Posterior vena cava (tissue), 2 donors: ENCODE measurements at places on chromosomes 5 and 9.

DNA sequence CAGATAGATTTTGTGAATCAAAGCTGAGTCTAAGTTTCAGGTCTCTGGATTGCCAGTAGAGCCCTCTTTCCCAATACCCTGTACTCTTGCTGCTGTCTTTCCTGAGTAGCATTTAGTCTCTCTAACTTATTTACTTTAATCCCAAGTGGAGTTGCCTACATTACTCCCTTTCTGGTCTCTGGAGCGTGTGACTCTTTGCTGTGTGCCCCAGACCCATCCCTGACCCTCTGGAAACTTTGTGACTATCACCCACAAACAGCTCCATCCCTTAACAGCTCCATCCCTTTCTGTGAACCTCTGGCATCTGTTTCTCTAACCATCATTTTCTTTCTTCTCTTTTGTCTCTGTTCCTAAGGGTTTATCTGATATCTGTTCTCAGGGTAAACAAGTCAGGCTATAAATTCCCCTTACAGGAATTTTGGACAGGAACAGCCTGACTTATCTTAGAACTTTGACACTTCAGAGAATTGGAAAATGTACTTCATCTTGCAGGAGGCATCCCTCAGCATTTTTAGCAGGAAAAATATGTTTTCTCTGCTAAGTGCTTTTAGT lies 1167.1 kb upstream of the SEMA6A start:
- no peak for DNase-seq

DNA sequence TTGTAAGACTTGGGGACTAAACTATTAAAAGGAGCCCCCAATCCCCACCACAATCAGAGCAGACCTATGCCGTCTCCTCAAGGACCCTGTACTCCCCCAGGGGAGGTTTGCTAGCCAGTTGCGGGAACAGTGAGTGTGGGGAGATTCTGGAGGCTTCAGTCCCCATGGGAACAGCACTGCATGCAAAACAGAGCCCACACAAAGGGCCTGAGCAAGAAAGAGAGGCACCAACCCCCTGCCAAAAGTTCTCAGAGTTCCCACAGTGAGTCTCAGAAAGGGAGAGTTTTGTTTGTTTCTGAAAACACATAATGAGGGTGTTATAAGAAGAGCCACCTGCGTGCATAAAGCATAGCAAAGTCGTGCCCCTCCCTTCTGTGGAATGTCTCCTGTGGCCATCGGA lies 56.6 kb downstream of the CFAP90 start:
- no peak for DNase-seq

- no peak for DNase-seq
Observed at GRCh38 chr5:132295505-132296411, 1.6 kb downstream of the SLC22A4 start.

GRCh38 chr9:114487607-114488300 lies 17.5 kb downstream of the WHRN start:
- no peak for DNase-seq

GRCh38 chr9:90074316-90074962 lies 469.6 kb downstream of the GADD45G start:
- DNase-seq = no peak

GRCh38 chr5:36613771-36614656 lies 7.6 kb downstream of the SLC1A3 start:
- DNase-seq = no peak

GRCh38 chr5:64971513-64971912 lies 202.8 kb downstream of the CWC27 start:
- DNase-seq = no peak

DNA sequence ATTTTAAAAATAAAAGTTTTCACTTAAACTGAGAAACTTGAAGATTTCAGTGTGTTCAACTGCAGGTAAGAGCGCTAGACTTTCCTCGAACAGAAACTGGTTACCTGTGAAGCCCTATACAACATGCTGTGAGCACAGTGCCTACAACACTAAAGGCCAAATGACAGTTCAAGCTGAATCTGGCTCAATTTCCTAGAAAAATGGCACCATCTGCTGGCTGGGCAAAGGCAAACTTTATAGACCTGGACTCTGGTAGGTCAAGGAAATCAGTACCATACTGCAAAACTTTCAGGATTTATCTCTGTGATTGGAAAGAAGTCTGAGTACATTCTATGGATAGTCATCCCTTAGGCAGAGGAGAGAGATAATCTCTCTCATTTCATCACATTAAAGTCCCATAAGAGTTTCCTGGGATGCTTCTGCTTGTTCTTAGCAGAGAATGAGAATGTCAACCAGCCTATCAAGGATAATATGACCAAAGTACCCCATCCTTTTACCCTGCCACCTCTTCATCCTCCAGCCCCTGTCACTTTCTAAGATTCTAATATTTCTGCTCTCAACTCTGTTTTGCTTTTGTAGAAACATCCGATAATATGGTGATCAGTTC lies 31.8 kb upstream of the FOXB2 start:
- no peak for DNase-seq

DNA sequence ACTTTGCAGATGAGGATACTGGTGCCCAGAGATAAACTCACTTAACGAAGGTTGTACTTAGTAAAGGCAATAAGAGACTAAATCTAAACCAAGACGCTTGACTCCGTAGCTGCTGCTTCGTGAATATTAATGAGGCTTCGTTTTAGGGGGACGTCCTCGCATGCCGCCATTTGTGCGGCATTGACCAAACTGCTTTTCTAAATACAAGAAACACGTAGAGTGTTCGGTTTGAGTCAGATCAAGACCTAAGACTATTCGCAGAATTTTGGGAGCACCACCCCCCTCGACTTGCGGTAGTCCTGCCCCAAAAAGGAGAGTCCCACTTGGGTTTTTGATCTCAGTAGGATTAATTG lies 1.1 kb downstream of the NPM1 start:
- DNase-seq = no peak

- no peak for DNase-seq
Observed at GRCh38 chr9:136326061-136326760, 1.1 kb upstream of the GPSM1 start.

DNA sequence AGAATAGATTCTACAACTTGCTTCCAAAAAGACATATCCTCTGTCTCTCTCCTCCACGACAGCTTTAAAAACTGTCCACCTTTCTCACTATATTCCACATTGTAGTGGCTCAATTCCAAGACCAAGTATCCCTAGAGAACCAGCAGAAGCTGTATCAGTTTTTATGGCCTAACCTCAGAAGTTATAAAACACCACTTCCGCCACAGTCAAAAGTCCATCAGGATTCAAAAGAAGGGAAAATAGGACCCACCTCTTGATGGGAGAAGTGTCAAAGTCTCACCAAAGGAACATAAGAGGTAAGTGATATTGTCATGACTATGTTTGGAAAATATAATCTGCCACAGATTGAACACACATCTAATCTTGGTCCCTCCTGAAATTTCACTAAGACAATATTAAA lies 299.2 kb upstream of the RGMB start:
- DNase-seq = no peak

DNA sequence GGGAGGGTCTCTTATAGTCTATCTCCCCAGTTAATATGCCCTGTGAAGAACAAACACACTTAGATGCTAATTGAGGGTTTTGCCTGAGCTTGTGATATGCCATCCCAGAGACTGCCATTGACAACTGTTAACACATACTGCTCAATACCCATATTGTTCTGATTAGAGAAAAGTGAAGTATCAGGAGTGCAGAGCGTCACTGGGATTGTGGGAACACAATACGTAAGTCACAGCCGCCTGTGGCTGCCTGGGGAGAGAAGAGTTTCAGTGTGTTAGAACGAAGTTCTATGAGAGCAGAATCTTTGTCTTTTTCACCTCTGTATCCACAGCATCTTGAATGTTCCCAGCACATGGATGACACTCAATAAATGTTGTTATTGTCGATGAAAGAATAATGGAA lies 110.2 kb downstream of the MEF2C start:
- no peak for DNase-seq

GRCh38 chr5:153445875-153446579 lies 44.4 kb upstream of the GRIA1 start:
- no peak for DNase-seq

DNA sequence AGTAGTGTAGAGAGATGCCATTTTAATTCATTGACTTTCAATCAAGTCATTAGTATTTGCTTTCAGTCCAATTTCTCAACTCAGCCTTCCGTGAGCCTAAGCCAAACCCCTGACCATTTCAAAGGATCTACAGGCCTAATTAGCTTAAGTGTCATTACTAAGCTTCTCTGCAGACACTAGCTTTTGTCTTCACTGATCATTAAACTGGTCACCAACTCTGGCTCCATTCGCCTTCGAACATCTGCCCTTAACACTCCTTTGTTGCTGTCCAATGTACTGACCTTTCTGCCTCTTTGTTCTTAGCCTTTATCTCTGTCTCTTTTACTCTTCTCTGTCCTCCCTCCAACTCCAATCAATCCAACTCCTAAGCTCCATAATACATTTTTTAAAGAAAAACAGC lies 299.3 kb downstream of the DIRAS2 start:
- no peak for DNase-seq

- DNase-seq = no peak
Observed at GRCh38 chr5:142360607-142361120, 35.8 kb upstream of the SPRY4 start.

GRCh38 chr5:64887910-64888309 lies 119.2 kb downstream of the CWC27 start:
- no peak for DNase-seq

- peak; percentile 81 for DNase-seq
Observed at GRCh38 chr9:18438300-18438925, 35.5 kb upstream of the ADAMTSL1 start.
